DMS53 (cell line): ENCODE measurements at places on chromosomes 6 and 20.

GRCh38 chr6:121940728-121941127, 458.7 kb upstream of the HSF2 start:
- DNase-seq, result no peak

- DNase-seq, result no peak
Measured at GRCh38 chr6:160788806-160789205, 86.8 kb downstream of the PLG start.

DNA sequence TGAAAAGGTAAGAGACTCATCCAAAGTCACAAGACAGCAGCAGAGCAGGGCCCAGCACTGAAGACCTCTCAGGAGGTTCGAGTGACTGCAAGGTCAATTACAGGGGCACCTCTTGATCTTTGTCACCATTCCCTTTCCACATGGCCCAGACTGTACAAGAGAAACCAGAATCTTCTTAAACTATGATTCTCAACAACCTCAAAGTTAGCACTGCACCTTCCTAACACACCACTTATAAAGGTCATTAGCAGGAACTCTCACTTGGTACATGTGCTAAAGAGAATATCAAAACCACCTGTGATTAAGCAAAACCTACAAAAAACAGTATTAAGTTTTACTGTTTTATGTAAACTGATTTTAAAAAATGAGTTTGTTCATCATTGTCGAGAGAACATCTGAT, 70.2 kb downstream of the DTNBP1 start:
- no peak for DNase-seq

DNA sequence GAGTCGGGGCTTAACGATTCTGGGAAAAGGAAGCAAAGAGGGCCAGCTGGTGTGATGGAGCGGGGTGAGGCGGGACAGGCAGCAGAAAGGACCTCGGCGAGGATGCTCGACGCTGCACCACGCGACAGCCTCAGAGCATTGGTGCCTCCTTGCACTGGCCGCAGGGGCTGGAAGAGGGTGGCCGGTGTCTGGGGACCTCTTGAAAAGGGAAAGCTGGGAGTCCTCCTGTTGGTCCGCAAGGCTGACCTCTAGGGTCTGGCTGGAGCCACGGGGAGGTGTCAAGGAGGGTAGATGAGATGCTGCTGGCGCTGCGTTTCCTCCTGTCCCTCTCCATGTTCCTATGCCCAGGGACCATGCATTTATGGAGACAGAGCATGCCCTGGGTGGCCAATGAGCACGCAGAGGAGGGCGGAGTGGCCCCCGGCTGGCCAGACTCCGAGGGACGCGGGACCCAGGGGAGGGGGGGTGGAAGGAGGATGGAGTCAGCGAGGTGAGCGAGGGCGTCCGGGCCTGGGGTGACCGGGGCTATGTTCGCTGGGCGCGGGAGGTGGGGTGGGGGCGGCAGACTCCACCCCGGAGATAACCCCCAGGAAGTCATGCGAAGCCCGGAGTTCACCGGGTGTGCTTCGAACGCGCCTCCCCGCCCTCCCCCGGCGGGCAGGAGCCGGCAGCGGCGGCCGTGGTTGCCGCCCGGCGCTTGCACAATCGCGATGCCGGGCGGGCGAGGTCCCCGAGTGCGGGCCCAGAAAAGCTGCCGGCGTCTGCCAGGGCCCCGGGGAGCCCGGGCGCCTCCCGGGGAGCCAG, at the start of gene CYP24A1:
CYP24A1 (minus strand) TSS at position 334 of the 804 bp plus-strand sequence. CDS start 407 bp downstream, outside the sequence.
- peak; percentile 70 for DNase-seq

DNA sequence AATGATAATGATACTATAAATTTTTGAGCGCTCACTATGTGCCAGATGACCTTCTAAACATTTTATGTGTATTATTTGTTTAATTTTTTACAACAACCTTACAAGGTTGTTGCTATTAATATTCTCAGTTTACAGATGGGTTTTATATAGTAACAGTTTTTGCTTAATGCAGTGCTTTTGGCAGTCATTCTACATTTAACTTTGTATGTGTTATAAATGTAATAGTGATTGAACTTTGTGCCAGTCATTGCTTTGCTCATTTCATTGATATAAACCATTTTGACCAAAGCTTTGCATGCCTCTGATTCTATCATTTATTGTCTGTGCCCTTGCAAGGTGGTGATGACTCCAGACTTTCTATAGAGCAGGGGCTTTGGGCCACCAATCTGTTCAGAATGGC, 206.3 kb upstream of the LAMP5 start:
- DNase-seq, result no peak

- DNase-seq, result no peak
Measured at GRCh38 chr20:23524146-23524545, 33.2 kb downstream of the CST8 start.

DNA sequence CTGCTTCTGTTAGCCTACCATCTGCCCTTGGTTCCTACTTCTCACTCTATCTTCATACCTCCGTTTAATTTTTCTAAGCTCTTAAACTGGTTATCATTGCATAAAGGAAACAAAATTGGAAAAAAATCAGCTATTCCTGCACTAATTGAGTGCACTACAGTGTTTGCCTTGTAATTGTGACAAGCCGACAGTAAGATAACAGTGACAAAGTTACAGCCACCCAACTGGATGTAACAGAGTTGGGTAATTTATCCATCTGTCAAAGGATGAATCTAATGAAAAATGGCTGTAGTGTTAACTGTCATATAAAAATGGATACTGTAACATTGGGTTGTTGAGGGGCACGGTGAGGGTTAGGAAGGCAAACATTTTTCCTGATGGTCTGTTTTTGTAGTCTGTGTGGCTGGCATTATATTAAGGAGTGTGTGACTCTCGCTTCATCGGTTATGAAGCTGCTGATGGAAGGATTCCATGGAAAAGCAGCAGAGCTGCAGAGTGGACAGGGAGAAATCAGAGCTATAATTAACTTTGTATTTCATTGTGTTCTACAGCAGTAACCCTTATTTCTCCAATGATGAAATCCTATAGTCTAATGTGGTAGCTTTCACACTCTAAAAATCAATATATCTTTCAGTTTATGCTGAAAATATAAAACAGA, 12.7 kb downstream of the PBOV1 start:
- DNase-seq, result no peak

- DNase-seq, result no peak
Measured at GRCh38 chr6:37288247-37288646, 30.3 kb upstream of the TMEM217 start.

DNA sequence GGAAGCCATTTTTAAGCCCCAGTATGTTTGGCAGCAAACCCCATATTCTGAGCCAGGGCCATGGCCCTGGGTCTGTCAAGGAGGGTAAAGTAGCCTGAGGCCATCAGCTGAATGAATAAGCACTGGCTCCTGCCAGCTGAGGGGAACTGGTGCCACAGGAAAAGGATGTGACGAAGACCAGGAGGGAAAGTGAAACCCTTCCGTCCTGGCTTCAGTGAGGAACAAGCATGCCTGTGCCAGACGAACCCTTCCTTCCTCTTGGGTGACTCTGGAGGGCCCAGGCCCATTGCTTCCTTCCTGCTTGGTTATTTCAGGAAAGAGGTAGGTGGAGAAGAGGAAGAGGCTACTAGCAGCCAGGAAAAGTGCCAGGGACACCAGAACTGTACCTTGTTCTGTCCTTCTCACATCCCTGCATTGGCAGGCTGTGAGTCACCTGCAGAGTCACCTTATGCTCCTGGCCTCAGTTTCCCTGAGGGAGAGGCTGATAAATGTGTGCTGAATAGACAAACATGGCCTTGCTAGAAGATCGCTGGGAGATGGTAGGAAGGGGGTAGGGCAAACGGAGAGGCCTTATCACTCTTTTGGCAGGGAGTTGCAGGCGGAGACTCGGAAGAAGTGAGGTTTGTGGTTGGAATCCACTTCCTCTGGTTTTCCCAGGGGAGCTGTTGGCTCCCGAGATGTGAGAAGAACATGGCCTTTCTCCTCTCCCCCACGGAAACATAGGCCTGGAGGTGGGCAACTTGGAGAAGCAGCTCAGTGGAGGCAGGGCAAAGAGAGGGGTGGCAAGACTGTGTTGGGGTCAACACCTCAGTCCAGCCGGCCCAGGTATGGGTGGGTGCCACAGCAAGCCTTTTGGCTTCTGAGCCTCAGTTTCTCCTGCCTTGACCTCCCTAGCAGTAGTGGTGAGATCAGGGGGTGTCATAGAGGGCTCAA, 37.4 kb downstream of the COX4I2 start:
- no peak for DNase-seq

- peak; percentile 11 for DNase-seq
Measured at GRCh38 chr6:69622230-69622629, 174.6 kb downstream of the LMBRD1 start.

DNA sequence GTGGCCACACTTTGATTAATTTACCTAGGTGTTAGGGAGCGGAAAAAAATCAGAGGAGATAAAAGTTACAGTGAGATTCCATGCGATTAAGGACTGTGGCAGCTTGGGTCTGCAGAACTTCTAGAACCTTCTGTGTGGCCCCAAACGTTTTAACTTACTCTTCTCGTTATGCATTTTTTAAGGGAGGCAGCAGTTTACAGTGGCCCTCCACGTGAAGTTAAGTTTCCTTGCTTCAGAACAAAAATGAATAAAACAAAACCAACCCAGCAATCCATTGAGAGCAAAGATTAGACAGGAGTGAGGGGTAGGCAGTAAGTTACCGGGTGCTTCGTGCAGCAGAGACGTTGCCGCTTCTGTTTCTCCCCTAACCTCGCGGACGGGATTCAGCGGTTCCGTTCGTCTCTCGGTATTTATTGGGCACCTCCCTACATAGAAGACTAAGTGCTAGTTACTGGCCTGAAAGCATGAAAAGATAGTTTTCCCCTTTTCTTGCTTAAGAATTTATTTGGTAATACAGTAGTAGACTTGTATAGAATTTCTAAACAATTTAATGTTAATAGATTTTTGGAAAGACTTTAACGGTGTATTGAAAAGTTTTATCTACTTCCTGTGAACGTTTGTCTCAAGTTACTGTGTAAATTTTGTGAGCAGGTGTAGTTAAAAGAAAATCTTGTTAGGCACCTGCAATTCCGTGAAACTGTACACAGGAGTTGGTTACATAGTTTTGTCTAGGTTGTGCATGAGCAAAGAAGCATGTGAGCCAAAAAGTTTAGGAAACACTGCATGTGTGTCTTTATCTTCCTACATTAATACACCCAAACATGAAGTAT, 1.1 kb downstream of the BAG2 start:
- DNase-seq, result peak; percentile 68

- DNase-seq, result no peak
Measured at GRCh38 chr20:12054556-12054955, 136.9 kb downstream of the BTBD3 start.

- DNase-seq, result no peak
Measured at GRCh38 chr6:72890671-72891070, 268.8 kb downstream of the KCNQ5 start.

DNA sequence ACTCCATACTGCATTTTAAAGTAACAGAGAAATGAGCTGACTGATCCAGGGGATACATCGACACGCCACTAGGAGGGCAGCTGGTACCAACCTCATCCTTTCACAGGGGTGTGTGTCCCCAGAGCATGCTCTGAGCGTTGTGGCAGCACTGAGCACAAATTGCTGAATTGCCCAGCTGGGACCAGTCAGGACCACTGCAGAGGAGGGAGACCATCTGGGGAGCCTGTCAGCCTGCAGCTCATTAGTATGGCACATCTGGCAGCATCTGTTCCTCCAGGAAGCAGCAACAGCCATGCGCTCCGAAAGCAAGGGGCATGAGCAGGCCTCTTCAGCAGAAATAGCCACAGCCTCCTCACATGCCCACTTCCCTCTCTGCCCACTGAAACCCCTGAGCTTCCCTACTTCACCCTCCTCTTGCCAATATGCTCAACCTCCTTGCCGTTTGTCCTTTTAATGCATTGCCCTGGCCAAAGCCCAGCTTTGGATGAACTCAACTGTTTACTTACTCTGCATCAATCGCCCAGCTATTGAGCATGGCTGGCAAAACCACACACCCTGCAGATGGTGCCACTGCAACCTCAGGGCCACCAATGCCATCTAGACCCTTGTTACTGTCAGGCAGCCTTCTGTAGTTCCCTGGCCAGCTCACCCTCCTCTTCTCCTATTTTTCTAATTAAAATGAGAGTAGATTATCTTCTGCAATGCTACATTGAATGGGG, 77.6 kb upstream of the NEDD9 start:
- DNase-seq, result no peak
